ENCODE measurements at places on chromosomes 7 and 10.

GRCh38 chr10:97030894-97031293 lies 154.9 kb downstream of the SLIT1 start:
- no peak for DNase-seq

- DNase-seq: no peak
Measured at GRCh38 chr7:89451911-89452310, 656.4 kb upstream of the TEX47 start.

- peak; percentile 70 for DNase-seq
Measured at GRCh38 chr10:125160856-125161706, 718 bp upstream of the CTBP2 start.

DNA sequence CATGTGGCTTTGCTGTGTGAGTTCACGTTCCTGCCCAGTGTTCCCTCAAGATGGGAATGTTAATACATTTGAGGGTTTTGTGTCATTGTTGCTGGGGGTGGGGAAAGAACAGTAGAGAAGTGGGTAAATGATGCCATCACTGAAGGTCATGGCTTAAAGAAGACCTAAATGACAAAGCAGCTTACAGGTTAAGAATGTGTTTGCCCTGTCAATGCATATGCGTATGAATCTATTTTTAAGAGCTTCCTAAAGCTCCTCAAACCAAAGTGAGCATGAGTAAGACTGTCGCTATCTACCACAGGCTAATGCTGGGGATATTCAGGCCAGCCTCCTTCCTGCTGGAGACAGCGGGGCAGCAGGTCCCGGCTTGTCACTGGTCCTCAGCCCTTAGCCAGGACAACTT lies 162.9 kb downstream of the CREB5 start:
- no peak for DNase-seq

DNA sequence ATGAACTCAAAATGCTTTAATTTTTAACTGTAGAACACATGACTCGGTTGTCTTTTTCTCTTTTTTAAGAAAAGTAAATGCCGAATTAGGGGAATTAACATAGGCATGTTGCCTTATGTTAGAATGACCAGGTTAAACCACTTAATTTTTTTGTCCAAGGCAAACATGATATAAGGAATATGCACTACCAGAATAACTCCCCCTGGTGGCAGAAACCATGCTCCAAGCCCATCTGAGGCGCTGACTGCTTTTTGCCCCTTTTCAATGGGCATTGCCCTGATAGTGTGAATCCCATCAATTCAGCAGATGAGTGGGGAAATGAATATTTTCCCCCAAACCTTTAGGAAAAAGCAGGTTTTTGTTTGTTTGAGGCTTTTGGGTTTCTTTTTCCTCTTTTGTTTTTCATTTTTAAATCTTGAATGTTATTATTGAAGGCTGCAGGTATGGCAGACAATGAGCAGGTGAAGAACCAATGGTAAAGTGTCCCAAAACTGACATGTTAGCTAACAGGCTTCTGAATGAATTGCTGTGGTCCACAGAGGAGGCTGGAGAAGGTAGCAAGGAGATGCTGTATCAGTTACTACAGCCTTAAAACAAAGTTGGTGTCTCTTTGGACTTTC lies 284.3 kb downstream of the SORCS3 start:
- DNase-seq: no peak

- no peak for DNase-seq
Measured at GRCh38 chr10:78028438-78029268, 662 bp downstream of the POLR3A start.

DNA sequence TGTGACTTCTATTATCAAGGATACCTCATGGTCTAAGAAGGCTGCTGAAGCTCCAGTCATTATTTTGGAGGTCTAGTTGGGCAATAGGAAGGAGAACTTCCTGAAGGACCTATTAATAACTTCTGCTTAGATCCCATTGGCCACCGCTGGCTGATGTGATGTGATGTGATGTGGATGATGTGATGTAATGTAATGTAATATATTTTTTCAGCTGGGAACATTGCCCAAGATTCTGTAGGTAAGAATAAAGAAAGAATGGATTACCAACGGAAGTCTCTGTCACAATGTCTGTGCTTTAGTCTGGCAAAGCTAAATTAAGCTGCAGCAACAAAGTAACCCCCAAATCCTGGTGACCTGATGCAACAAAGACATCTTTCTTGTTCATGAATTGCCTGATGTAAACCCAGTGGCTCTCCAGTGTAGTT lies 233.7 kb downstream of the PTEN start:
- DNase-seq: no peak

GRCh38 chr7:39033885-39034624 lies 56.3 kb downstream of the POU6F2 start:
- no peak for DNase-seq

DNA sequence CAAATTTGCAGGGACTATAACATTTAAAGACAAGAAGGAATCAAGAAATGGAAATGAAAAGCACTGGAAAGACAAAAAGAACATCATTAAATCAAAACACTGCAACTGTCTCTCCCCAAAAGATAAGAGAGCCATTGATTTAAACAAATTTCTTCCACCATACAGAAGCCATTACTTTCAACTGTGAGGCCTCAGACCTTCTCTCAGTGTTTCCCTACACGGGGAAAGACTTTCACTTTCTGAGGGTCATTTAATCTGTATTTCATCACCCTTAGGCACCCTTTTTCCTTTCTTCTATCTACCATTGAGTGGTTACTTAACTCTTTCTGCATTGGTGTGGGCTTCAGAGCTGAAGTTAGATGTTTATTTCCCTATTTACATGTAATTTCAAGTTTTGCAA lies 47.5 kb downstream of the CCDC172 start:
- DNase-seq: no peak

GRCh38 chr10:23067939-23068775 lies 27.2 kb upstream of the MSRB2 start:
- peak; percentile 21 for DNase-seq

GRCh38 chr10:69315610-69316312 lies 37.5 kb downstream of the HK1 start:
- DNase-seq: no peak

DNA sequence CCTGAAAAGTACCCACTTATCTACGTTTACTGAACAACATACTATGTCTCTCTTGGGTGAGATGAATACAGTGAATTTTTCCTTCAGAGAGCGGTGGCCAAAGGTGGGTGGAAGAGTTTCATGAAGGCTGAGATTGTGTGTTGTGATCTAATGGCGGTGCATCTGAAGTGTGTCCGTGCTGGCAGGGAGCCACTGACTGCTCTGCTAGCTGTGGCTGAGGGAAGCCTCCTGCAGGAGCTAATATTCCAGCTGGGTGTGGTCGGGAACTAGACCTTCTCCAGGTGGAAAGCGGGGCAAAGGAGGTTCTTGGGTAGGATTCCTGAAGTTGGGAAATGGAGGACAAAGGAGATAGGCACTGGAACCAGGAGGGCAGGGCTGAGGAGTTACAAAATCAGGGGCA lies 69.2 kb upstream of the GRB10 start:
- no peak for DNase-seq

- no peak for DNase-seq
Measured at GRCh38 chr10:3455385-3456334, 283.1 kb upstream of the PITRM1 start.

Measured in fibroblast of skin of left biceps (primary cell).